ENCODE measurements at places on chromosomes 4 and X.

- DNase-seq, result no peak
Observed at GRCh38 chr4:85152480-85152879, 186.0 kb upstream of the WDFY3 start.

- DNase-seq, result no peak
Observed at GRCh38 chrX:55981603-55982002, 250.6 kb upstream of the KLF8 start.

GRCh38 chr4:77184974-77185373, 28.0 kb downstream of the CCNG2 start:
- DNase-seq, result no peak

- peak; percentile 78 for DNase-seq
Observed at GRCh38 chr4:24910499-24910898, 2.3 kb downstream of the CCDC149 start.

GRCh38 chr4:40121515-40121914, 64.9 kb downstream of the N4BP2 start:
- DNase-seq, result peak; percentile 78

- DNase-seq, result no peak
Observed at GRCh38 chr4:4405358-4405962, 18.6 kb downstream of the NSG1 start.

DNA sequence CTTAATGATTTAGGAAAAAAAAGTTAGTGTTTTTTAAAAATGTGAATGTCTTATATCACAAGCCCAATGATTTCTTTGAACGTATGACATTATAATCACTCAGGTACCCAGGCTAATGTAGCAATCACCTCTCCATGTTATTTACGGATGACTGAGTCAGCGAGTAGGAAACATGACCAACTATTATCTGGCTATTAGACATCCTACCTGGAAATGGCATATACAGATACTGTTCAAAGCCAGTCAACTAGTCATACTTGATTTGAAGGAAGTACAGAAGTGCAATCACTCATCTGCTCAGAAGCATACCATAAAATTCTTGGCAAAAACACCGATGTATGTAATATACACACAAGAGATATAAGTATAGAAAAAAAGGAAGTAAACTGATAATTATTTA, 732.5 kb downstream of the ARAP2 start:
- DNase-seq, result no peak

- no peak for DNase-seq
Observed at GRCh38 chrX:130378024-130378669, 7.3 kb downstream of the GPR119 start.

- DNase-seq, result no peak
Observed at GRCh38 chrX:23035493-23035892, 35.7 kb downstream of the DDX53 start.

DNA sequence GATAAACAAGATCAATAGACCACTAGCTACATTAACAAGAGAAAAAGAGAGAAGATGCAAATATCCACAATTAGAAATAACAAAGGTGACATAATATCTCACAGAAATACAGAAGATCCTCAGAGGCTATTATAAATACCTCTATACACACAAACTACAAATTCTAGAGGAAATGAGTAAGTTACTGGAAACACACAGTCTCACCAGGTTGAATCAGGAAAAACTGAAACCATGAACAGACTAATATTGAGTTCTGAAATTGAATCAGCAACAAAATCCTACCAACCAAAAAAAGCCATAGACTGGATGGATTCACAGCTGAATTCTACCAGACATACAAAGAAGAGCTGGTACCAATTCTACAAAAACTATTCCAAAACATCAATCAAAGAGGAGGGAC, 211.8 kb upstream of the CPEB2 start:
- DNase-seq, result no peak

GRCh38 chrX:30951003-30951402, 61.9 kb upstream of the TAB3 start:
- DNase-seq, result no peak

DNA sequence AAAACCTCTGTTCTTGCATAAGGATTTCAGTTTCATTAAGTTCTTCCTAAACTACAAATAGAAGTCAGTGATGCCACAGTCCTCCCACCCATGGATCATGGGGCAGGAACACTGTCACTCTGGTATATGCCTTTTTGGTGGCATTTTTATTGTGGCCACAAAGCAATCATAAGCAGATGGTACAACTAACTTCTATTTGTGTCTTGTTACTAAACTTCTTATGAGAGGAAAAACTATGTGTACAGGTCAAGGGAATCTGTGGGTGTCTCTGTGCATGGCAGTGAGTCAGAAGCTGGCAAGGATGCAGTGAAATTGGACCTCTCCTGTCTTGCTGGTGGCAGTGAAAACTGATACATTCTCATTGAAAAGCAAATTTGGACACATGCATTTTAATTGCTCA, 245.0 kb upstream of the GPC4 start:
- peak; percentile 60 for DNase-seq

- no peak for DNase-seq
Observed at GRCh38 chr4:36067116-36067515, 177.2 kb downstream of the ARAP2 start.

GRCh38 chrX:31323658-31324057, 251.8 kb upstream of the FTHL17 start:
- DNase-seq, result no peak

DNA sequence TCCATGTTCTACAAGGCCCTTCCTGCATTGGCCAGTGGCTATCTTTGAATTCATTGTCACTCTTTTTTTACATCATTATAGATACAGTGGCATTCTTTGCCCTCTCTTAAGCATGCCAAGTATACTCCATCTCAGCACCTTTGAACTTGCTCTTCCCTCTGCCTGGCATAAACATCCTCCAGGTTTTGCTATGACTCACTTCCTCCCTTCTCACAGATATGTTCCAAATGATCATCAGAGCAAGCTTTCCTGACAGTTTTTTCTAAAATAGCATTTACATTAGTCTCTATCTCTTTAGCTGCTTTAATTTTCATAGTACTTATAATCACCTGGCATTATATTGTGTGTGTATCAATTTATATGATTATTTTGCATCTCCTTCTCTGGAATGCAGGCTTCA, 553.3 kb upstream of the MAGEB2 start:
- DNase-seq, result peak; percentile 51

GRCh38 chr4:149746276-149746675, 69.4 kb downstream of the IQCM start:
- DNase-seq, result no peak

- DNase-seq, result peak; percentile 21
Observed at GRCh38 chr4:25350561-25350960, 26.5 kb upstream of the ANAPC4 start.

DNA sequence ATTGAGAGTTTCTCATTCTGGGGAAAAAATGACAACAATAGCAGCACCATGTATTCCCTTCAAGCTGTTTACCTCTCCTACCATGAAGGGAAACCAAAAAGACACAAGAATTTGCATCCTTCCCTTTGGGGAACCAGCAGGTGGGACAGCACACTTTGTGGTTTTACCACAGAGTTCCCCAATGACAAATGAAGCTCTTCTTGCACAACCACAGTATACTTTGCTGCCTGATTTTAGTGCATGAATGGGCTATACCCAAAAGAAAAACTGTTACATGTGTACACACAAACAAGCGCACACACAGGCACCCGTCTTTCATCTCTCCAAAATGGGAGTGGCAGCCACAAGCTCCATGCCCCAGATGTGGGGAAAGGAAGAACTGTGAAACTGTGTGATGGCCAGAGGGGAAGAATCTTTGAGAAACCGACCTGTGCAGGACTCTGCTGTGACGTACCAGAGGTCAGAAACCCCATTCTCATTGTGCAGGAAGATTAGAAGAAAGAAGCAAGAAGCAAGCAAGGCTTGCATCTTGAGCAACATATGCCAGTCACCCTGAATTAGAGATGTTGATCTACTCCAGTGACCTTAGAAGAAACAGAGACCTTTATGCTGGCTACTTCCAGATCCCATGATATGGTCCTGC, 2.7 kb upstream of the MAML3 start:
- no peak for DNase-seq

DNA sequence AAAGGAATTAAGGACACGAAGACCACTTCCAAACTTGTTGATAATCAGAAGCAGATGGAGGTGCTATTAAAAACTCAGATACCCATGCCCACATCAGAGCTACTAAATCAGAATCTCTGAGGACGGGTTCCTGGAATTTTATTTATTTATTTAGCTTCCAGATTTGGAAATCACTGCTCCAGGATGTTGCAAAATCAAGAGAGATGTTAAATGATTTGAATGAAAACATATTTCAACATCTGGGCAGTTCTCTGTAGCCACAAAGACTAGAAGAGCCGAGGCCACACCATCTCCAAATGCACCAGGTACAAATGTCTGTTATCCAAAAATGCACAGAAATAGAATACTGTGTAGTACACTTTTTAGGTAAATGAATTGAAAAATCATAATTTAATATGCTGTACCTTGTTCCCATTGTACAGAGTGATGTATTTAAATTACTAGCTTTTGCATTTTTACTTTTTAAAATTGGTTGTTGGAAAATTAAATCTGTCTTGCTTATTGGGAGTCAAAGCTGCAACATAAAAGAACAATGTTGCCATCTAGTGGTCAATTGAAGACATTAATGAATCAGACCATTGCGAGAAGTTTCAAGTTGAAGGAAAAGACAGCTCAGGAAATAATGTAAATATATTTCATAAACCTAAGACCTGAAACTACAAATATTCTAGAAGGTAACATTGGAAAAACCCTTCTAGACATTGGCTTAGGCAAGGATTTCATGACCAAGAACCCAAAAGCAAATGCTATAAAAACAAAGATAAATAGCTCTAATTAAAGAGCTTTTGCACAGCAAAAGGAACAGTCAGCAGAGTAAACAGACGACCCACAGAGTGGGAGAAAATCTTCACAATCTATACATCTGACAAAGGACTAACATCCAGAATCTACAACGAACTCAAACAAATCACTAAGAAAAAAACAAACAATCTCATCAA, 151.3 kb upstream of the TTC29 start:
- peak; percentile 67 for DNase-seq

DNA sequence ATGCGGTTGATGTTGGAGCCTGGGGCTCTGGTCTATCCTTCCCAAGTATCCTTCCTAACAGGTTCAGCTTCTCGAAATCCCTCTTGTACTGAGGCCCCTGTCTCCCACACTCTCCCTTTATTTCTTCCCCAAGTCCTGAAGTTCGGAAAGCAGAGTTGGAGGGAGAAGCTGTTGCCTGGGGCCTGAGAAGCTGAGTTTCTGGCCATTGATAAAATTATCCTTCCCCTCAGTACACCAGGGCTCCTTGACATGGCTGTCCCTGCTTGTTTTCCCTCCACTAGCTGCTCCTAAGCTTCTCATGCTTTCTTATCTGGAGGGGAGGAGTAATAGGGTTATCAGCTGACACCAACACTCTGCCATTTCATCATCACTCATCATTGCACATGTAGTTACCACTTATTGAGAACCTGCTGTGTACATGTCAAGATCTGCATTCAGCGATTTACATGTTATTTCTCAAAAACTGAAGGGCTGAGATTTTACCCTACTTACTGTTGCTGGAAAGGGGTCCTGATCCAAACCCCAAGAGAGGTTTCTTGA, 58.0 kb downstream of the FUNDC1 start:
- no peak for DNase-seq

- peak; percentile 53 for DNase-seq
Observed at GRCh38 chrX:134026565-134027311, 41.3 kb upstream of the GPC3 start.

GRCh38 chr4:42488114-42488513, 90.8 kb downstream of the SHISA3 start:
- no peak for DNase-seq

DNA sequence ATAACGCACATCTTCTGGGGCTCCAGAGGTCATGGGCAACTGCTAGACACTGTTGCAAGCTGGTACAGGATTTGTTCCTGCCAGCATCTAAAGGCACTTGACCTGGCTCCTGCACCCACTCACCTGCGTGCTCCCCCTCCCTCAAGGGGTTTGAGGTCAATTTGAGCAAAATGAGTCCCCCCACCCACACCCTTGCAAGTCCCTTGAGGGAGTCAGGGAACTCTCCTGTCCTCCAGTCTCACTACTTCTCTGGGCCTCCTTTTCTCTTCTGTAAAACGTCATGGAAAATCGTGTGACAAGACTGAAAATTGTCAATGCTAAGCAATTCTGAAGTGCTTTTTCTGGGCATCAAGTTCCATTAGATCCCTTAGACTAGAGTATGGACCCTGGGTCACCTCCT, 39.9 kb upstream of the PGK1 start:
- DNase-seq, result no peak

DNA sequence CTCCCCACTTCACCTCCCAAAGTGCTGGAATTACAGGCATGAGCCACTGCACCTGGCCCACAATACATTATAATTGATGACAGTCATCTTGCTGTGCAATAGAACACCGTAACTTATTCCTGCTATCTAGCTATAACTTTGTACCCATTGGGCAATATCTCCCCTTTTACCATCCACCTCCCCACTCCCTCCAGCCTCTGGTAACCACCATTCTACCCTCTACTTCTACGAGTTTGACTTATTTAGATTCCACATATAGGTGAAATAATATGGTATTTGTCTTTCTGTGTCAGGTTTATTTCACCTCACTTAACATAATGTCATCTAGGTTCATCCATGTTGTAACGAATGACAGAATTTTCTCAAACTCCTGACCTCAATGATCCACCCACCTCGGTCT, 8.2 kb upstream of the TEX11 start:
- no peak for DNase-seq

GRCh38 chr4:41360214-41360920, 103.6 kb downstream of the UCHL1 start:
- peak; percentile 33 for DNase-seq

GRCh38 chr4:48698029-48698971, 81.8 kb downstream of the FRYL start:
- peak; percentile 91 for DNase-seq

GRCh38 chr4:138034871-138035270, 207.3 kb downstream of the SLC7A11 start:
- peak; percentile 80 for DNase-seq

GRCh38 chr4:54104907-54105306, 4.9 kb downstream of the GSX2 start:
- DNase-seq, result no peak

GRCh38 chr4:19309378-19309777, 942.3 kb upstream of the SLIT2 start:
- peak; percentile 75 for DNase-seq

- no peak for DNase-seq
Observed at GRCh38 chrX:40524423-40524822, 56.3 kb upstream of the ATP6AP2 start.

DNA sequence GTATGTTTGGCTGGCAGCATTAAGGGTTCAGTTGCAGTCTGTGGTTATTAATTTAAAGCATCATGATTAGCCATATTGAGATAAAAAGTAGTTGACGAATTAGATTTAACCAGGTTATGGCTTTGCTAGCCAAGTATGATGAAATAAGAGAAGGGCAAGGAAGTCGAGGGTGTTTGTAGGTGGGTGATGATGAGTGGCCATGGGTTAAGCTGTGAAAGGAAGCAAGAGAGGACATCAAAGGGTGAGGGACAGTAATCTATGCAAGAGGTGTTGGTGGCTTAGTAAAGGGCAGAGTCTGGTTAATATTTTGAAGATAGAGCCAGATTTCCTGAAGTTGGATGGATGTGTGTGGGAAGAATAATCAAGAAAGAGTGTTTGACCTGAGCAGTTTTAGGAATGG, 44.5 kb downstream of the STIM2 start:
- no peak for DNase-seq

All from fibroblast of upper back skin (primary cell).